ENCODE measurements at places on chromosomes 2 and 18.
A peak's percentile ranks its signal among the peaks of the same experiment; 100 is the strongest.

- no peak for DNase-seq
Observed at GRCh38 chr2:142291969-142292368, 161.2 kb upstream of the LRP1B start.

GRCh38 chr18:1394966-1395365, 490.3 kb downstream of the ADCYAP1 start:
- DNase-seq = no peak

DNA sequence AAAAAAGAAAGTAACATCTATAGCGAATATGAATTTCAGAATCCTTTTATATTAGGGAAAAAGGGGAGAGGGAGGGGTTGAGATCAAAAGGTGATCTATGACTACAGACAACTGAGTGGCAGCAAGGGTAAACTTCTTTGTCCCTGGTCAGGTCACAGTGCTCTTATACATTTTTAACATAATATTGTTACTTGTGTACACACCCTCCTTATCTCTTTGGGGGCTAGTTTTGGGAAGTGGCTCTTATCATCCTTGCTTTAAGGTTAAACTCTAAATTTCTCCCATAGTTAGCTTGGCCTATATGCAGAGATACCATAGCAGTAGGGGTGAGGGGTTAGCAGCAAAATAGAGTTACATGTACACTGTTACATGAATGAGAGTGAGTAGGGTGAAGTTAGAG, 31.6 kb upstream of the ATG16L1 start:
- no peak for DNase-seq

DNA sequence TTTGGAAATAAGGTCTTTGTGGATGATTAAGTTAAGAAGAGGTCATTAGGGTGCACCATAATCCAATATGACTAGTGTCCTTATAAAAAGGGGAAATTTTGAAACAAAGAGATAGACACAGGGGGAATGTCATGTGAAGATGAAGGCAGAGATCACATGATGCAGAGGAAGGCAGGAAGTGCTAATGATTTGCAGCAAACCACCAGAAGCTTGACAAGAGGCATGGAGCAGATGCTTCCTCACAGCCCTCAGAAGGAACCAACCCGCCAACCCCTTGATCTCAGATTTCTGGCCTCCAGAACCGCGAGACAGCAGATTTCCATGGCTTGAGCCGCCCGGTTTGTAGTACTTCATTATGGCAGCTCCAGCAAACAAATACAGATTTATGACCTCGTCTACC, 17.4 kb upstream of the SMARCAL1 start:
- DNase-seq = no peak

- DNase-seq = no peak
Observed at GRCh38 chr2:47277187-47277586, 122.1 kb upstream of the STPG4 start.

- DNase-seq = no peak
Observed at GRCh38 chr2:7997279-7997678, 684.6 kb upstream of the ID2 start.

DNA sequence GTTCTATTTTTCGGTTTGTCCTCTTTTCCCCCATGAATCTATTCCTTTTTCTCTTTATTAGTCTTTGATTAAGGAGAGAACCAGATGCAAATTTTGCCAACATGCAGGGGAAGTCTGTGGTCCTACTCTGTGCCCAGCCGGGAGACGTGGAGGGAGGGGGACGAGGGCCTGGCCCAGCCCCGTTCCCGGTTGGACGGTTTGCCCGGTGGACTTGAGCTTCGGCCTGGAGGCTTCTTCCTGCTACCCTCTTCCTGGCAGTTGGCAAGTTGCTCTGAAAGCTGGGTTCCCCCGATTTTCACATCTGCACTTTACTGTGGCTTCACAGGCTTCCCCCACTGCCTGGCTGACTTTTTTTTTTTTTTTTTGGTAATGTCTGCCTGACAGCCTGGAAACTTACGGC, 39.3 kb upstream of the GBX2 start:
- no peak for DNase-seq

DNA sequence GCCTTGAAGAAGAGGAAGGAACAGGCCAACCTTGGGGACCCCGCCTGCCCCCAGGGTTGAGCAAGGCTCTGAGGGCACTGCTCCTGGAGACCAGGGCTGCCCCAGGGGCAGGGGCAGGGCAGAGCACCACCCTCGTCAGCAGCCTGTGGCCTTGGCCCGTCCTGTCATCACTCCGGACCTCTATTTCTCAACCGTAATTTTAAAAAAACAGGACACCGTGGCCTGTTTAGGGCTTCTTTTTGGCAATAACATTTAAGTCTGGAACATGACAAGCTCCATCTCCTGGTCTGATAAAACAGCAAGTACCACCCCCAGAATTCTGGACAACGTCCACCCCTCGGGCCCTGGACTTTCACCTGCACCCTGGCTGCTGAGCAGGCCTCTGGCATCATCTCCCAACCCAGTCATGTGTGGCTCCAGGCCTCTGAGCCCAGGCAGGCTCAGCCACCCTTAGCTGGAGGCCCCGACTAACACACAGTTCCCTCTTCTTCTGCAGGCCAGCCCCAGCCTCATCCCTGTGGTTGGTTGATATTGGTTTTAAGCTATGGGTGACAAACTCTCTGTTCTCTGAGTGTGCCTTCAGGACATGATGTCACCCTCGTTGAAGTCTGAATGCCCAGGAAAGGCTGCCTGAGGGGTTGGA, 22.6 kb upstream of the ID2 start:
- DNase-seq = no peak

GRCh38 chr18:6219116-6219717, 195.5 kb downstream of the L3MBTL4 start:
- DNase-seq = no peak

DNA sequence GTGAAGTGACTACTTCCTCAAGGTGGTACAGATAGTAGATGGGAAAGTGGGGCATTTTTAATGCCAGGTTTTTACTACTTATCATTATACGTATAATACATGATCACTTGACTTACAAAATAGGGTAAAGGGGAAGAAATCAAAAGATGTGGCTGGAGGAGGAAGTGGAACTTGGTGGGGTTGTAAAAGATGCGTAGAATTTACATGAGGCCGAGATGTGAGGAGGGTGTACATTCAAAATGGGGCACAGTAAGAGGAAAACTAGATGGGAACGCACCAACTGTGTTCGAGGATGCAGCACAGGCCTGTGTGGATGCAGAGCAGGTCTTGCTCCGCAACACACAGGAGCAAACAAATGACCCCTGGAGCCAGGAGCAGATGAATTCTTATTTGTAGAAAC, 403.3 kb downstream of the TXNL1 start:
- DNase-seq = no peak

DNA sequence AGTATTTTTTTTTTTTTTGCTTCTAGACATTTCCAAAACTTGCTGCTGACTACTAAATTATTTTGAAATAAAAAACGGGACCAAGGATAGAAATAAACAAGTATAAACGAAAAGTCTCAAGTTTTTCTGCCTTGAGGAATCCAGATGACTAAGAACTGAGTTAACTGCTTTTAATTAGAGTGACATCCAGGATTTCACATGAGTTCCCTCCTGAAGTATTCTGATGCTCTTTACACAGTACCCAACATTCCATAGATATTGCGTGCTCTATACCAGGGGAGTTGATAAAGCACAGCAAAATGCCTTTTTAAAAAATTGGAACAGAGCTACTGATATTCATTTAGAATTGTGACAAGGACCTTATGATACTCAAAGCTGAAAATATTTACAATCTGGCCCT, 618.0 kb downstream of the CCDC85A start:
- DNase-seq = no peak

DNA sequence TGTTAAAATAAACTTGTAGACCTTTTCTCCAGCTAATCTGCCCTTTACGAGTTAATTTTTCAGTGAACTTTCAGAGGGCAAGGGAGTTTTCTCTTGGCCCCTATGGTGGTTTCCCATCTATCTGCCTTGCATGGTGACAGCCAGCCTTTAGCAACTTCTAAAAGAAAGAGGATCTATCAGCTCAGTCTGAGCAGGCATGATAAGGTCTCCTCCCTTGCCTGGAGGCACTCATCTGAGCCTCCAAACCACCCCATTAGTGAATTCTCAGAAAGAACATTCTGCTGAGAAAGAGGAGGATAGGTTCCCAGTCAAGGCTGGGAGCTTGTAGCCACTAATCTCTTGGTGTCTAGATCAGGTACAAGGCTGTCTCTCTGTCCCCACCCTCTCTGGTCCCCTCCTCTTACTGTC, 10.7 kb upstream of the GYPC start:
- no peak for DNase-seq

- no peak for DNase-seq
Observed at GRCh38 chr18:48428475-48429177, 19.4 kb upstream of the ZBTB7C start.

DNA sequence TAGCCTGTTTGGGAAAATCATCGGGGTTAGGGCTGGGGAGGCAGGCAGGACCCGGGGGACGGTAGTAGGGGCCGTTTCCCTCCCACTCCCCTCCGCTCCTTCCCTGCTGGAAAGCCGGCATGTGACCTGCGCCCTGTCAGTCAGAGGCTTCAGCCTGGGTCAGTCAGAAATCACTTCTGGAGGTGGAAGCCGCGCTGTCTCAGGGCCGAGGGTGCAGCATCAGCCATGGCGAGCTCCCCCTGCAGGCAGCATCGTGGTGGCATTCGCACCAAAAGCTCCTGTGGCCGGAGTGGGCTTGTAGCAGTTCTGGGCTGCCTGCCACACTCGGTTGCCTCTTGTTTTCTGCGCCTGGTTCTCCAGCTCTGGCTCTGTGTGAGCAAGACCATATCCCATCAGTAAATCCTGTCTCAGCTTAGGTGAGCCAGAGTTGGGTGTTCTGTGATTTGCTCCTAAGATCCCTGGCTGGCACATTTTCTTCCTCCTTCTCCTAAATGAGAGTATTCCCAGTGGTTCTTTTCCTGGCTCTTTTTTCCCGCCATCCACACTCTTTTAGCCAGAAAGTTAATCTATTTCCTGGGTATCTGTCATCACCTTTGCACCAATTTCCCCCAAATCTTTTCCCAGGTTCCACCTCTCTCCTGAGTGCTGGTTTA, 123.9 kb upstream of the CD302 start:
- DNase-seq = peak; percentile 70

DNA sequence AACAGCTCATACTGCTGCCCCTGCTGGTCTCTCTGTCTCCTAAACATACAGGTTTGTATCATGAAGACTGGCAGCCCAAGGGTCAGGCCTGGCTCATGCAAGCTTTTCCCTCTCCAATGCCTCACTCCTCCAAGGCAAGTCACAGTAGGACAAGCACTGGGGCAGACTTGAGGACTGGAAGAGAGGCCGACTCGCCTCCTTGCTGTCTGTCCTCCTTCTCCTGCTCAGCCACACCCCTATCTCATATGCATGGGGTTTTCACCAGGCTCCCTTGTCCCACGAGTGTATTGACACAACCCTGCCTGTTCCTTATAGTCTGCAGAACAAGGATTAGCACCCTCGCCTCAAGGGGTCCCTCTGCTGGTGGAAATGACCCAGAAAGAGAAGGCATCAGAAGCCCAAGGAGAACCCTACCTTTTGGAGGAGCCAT, 223.7 kb downstream of the SOX11 start:
- DNase-seq = no peak

- DNase-seq = no peak
Observed at GRCh38 chr2:140122001-140122400, 1341.8 kb upstream of the NXPH2 start.

DNA sequence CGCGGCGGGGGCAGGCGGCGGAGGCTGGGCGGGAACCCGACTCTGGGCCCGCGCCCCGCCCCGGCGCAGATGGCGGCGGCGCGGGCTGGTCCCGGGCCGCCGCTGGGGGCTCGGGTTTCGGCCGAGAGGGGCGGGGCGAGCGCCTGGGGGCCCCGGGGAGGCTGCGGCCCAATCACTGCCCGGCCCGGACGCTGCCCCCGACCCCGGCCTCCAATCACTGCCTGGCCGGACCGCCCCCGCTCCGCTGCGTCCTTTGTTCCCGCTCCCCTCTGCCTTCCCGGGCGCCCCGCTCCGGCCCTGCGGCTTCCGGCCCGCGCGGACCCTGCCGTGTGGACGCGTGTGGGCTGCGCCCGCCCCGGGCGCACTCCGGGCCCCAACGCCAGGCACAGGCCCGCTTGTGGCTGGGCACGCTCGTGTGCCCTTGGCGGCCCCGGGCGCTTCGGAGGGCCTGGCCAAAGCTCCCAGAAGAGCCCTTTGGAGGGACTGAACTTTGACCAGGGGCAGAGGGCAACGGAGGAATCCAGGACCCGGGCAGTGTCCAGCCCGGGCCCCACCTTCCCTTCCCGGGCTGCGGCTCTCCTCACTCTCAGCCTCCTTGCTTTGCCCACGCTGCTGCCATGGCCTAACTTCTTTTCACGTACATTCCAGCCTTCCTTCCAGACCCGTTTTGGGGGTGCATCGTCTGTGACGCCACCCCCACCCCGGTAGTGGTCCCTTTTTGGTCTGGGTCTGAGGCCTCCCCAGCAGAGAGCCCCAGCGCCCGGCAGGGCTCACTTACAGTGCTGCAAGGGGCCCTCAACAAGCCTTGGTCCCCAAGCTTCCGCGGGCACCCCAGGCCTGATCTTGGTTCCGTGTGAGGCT, 27.1 kb upstream of the PTMA start:
- no peak for DNase-seq

DNA sequence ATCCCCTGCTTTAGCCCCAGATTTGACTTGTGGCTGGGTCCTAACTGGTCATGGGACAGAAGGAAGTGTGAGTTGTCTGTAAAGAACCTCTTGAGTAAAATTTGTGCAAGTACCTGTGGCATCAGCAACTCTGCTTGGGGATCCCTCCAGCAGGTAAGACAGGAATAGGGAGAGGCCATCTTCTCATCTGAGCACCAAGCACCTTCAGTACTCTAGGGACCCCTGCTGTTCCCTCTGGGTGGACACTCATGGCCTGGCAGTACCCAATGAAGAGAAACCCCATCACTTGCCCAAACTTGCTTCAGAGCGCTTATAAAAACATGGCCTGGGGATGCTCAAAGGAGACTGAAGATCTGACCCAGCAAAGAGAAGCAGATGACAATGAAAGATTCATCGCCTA, 297.8 kb downstream of the SP3 start:
- DNase-seq = no peak

GRCh38 chr18:79534356-79534755, 138.6 kb downstream of the NFATC1 start:
- DNase-seq = peak; percentile 4

GRCh38 chr2:3631851-3632659, 25.9 kb upstream of the ALLC start:
- peak; percentile 4 for DNase-seq

- no peak for DNase-seq
Observed at GRCh38 chr2:74512744-74513604, 1.3 kb upstream of the TLX2 start.

GRCh38 chr2:237120916-237121315, 35.2 kb downstream of the COPS8 start:
- no peak for DNase-seq

GRCh38 chr2:137117385-137117784, 352.0 kb downstream of the THSD7B start:
- DNase-seq = no peak

DNA sequence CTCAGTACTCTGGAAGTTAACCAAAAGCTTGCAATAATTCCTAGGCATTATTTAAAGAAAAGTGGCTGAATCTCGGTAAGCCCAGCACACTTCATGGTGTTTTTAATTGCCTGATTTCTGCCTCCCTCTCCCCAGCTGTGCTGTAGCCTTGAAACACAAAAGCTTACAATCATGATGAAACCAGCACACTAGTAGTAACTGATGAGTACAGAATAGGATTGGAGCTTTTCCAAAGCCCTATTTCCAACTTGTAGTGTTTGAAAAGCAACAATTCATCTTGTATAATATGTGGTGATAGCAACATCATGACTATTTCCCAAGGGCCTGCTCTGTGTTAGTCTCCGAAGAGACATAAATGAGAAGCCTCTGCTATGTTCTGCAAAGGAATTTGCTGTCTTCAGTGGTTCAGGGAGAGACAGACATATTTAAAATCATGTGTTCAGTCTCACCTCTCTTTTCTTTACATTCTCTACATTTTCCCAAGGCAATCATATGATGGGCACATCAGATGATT, 1015.0 kb downstream of the BCL11A start:
- no peak for DNase-seq

Data from activated T-cell treated with anti-CD3 and anti-CD28 coated beads, Interleukin-2, amount 50 U/mL, for 1 hour (primary cell).